ENCODE measurements at places on chromosomes 16 and 17.

- DNase-seq: no peak
These were observed 439.6 kb downstream of the KCNJ2 start for GRCh38 chr17:70608957-70609356.

DNA sequence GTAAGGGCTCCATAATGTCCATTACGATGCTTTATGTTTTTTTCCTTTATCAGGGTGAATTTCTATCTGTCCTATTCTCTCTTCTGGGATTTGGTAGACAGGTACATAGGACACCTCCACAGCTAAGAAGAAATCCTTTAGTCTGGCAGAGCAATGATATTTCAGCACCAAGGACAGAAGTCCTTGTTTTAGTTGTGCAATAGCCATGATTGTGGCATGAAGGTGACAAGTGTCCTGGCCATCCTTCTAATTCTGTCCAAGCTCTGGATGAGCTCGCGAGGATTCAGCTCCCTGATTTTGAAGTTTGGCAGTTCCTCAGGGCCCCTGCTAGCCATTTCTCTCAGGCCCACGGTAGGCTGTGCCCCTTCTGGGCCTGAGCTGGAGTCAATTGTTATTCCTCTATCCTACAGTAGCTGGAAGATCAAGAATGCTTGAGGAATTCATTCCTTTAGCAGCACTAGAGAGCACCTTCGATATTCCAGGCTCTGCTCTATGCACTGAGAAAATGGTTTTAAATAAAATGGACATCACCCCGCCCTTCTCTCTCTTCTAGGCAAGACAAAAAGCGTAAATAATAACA is 320.8 kb downstream of the XYLT1 start:
- no peak for DNase-seq

DNA sequence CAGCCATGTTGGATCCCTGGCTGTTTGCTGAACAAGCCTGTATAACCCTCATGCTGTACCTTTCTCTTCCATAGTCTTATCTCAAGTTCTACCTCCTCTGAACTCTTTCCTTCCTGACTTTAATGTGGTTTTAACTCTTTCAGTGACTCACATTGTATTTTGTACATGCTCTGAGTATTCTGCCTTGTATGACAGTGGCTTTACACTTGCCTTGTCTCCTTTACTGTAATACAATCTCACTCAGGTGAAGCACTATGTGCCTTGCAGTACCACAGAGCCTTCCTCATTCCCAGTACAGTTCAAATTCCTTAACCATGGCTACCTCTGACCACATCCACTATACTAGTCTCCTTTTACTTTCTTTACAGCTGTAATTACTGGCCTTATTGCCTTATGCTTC is 14.1 kb downstream of the PSMD11 start:
- DNase-seq: no peak

DNA sequence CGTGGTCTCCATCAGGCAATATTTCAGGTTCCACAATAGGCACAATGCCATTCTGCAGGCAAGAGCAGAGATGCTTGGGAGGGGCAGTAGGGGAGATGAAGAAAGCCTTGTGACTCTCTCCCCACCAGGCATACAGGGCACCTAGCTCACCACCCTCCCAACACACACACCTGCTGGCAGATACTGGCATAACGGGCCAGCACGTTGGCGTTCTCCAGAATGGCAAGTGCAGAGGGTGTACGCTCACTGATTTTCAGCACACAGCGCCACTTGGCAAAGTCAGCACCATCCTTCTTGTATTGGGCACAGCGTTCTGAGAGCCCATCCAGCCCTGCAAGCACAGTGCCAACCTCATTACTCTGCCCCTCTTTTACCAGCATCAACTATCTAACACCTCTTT is 2.2 kb downstream of the ALDOC start:
- no peak for DNase-seq

DNA sequence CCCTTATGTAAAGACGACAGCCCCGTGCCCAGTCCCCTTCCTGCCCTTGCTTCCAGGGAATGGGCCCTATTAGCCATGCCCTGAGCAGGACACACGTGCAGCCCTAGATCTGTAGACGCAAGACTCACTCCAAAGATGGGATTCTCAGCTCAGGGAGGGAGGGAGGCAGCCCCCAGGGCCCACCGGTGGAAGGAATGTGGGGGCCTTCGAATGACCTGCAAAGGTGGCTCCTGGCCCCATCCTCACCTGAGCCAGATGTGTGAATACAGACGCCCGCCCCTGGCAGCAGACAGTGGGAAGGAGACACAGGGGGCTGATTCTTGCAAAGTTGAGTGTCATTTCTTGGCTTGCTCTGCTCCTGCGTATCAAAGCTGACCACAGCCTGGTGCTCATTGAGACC is 47.8 kb downstream of the LITAF start:
- DNase-seq: no peak

DNA sequence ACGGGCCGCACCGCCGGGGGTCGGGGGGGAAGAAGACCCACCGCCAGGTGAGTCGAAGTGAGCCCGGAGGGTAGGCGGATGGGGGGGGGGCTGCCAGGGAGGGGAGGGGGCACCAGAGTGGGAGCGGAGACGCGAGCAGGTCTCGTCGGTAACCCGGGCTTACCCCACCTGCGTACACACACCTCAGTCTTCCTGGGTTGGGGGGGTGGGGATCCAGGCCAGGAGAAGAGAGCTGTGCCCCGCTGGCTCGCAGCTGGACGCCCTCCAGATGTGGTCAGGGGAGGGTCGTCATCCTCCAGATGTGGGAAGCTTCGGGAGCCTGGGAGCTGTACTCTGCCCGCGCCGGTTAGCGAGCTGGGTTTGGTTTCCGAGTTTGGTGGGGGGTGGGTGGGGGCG is 1.2 kb downstream of the CACNA1G start:
- no peak for DNase-seq

DNA sequence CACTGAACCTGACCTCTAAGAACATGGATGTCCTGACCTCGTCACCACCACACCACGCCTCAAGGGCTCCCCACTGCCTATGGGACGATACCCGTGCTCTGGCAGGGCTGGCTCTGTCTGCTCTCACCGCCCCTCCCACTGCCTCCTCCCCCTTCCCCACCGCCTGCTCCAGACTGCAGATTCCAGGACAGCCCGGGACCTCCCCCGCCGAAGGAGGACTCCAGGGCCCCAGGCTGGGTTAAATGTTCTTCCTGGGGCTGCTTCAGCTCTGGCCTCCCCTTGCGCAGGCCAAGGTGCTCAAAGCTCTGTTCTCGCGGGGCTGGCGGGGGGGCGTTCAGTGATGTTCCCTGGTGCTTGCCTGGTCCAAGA is 3.1 kb downstream of the NPW start:
- peak; percentile 46 for DNase-seq

DNA sequence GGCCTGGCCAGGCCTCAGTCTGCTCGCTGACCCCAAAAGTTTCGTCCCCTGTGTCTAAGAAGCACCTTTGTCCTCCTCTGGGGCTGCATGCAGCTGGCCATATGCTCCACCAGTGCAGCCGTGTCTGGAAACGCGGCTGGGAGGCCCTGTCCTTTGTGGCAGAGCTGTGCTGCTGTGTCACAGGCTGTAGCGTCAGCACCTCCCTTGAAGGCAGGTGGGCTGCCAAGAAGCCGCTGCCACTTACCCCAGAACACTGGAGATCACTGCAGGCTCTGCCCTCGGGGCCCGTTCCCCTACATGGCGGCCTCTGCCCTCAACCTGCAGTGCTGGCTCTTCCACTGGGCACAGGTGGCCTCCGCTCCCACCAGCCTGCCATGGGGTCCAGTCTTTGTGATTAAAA is 15.7 kb upstream of the MC1R start:
- no peak for DNase-seq

DNA sequence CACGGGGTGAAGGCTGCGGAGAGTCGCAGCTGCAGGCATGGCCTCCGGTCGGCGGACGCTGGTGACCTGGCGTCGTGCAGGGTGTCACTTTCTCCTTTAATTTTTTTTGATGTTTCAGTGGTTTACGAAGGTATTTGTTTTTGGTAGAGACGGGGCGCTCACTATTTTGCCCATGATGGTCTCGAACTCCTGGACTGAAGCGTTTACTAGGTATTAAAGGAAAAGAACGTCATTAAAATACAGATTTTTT is 17.1 kb downstream of the ZNF213 start:
- DNase-seq: peak; percentile 55

- DNase-seq: no peak
These were observed 35.4 kb upstream of the CDH15 start for GRCh38 chr16:89135971-89136765.

- DNase-seq: no peak
These were observed 121.1 kb upstream of the HSBP1 start for GRCh38 chr16:83686726-83687125.

DNA sequence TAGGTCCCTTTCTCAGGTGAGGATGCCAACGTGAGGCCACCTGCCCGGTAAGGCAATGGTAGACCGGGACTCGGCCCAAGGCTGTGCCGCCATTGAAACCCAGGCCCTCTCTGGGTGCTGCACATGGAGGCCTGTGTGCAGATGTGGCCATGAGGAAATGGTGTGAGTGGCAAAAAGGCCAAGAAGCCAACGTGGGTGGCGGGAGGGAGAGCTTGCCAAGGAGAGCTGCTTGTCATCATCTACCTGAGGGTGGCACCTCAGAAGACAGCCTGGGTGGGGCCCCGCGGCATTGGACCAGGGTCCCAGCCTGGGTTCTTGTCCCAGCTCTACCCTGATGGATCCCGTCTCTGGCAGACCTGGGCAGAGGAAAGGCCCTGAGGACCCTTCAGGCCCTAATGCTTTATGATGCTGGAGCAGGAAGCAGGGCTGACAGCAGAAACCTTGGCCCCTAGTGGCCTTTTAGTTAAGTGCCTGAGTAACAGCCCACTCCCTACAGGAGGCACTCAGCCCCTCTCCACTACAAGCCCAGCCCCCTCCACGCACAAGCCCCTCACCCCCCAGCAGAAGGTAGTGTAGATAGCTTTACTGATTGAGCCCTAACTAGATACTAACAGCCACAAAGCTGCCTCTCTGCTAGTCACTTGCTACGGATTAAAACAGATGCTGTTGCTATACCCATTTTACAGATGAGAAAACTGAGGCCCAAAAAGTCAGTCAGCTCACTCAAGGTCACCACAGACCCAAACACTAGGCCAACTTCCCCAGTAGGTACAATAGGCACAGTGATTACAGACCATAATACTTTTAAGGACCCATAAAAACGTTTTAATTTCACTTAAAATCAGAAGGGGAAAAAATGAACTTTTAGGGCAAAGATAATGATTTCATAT is 26.2 kb upstream of the KIFC3 start:
- no peak for DNase-seq

GRCh38 chr17:72503556-72503955 is 382.7 kb downstream of the SOX9 start:
- DNase-seq: no peak

GRCh38 chr17:12282056-12282455 is 261.4 kb downstream of the MAP2K4 start:
- no peak for DNase-seq

DNA sequence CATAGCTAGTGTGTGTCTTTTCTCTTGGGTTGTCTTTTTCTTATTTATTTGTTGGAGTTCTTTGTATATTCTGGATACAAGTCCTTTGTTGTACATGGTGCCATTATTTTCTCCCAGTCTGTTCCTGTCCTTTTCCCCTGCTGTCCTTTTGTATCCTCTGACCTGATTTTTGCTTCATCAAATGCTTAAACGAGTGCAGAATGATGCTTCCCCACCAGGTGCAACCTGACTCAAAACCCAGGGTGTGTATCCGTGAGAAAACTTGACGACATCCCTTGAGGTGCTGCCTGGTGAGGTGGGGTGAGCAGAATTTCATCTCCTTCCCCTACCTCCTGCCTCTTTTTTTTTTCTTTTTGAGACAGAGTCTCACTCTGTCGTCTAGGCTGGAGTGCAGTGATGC is 88.6 kb downstream of the NTN1 start:
- no peak for DNase-seq
